ENCODE measurements at places on chromosomes 3 and 15.

DNA sequence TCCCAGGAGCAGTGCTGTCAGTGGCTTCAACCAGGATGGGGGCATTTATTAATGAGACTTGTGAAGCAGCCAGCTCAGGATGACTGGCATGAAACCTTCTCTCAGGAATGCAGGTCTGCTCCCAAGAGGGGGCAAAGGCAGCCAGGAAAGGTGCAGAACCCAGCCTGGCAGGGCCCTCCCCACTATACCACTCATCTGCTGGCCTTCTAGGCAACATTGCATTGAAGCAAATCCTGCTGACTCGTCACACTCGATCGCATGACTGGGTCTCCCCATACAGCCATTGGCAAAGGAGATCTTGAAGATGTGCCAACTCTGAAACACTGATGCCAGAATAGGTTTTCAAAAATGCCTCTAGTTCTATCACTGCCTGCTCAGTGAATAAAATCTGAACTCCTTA, 65.7 kb upstream of the CMTM7 start:
- DNase-seq, result no peak

GRCh38 chr3:67646586-67647234, 7.7 kb downstream of the SUCLG2 start:
- DNase-seq, result no peak

DNA sequence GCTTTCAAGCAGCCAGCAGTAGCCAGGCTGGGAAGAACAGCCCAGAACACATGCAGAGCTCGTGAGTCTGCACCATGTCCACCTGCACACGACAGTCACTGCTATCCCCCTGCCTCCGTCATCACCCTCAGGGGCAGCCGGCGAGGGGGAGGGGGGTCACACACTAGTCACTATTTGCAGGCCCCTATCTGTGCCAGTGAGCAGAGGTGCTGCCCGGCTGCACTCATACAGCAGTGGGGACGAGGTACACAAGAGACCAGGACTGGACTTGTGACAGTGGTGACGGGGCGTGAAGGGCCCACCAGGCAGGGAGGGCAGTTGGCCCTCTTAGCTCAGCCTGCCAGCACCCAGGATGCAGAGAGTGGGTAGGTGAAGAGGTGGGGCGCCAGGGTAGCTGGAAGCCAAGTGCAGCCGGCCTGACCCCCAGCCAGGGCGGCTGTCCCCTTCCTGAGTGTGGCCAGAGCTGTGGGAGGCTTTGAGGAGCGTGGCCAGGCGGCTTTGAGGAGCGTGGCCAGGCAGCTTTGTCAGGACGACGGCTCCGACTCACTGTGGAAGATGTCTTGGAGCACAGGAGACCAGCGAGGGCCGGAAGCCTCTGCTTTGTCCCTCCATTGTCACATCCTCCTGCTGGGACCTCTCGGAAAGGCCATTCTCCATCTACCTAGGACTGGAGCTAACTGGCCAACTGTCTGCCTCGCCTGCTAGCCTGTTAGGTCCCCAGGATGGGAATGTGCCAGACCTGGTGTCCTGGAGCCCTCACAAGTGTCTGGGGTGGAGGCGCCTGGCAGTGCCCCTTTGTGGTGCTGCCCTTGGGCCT, 52.1 kb upstream of the FGD5 start:
- DNase-seq, result no peak

GRCh38 chr15:64072812-64073211, 20.8 kb downstream of the CIAO2A start:
- DNase-seq, result no peak

DNA sequence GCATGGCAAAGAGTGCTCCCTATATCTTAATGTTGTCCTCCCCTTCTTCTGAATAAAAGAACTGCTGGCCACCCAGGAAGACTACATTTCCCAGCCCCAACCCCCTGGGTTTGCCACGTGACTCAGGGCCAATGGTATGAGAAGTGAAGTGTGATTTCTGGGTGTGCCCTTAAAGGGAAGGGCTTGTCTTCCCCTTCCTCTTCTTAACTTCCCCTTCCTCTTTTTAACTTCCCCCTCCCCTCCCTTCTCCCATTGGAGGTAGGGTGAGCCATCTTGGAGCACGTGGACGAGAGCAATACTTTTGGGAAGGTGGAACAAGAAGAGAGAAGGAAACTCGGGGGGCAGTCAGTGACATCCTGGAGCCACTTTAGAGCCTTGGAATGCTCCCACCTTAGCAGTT, 6.8 kb upstream of the KBTBD12 start:
- no peak for DNase-seq

- DNase-seq, result no peak
These were observed 917 bp downstream of the LNP1 start for GRCh38 chr3:100402256-100402655.

GRCh38 chr3:43106293-43106628, 382 bp upstream of the POMGNT2 start:
- no peak for DNase-seq

DNA sequence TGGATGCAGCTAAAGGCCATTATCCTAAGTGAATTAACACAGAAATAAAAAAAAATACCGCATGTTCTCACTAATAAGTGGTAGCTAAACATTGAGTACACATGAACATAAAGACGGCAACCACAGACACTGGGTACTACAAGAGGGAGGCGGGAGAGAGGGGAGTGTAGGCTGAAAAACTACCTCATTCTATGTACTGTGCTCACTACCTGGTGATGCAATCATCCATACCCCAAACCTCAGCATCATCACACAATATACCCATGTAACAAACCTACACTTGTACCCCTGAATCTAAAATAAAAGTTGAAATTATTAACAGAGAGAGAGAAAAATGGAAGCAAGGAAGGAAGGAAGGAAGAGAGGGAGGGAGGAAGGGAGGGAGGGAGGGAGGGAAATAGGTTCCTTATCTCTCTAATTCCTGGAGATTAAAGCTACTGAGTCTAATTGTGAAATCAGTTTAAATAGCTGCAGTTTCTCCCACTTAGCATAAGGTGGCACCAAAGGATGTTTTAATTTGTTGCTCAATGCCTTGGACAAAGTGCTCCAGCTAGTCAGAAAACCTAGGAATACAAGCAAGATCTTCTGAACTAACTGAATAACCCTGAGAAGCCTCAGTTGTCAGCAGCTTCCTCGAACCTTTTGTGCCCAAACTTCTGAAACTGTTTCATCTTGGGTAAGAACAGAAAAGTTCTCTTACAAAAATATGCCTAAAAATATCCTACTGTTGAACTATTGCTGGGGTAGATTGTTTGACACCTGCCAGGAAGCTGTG, 79.4 kb upstream of the ATP11B start:
- DNase-seq, result peak; percentile 28

DNA sequence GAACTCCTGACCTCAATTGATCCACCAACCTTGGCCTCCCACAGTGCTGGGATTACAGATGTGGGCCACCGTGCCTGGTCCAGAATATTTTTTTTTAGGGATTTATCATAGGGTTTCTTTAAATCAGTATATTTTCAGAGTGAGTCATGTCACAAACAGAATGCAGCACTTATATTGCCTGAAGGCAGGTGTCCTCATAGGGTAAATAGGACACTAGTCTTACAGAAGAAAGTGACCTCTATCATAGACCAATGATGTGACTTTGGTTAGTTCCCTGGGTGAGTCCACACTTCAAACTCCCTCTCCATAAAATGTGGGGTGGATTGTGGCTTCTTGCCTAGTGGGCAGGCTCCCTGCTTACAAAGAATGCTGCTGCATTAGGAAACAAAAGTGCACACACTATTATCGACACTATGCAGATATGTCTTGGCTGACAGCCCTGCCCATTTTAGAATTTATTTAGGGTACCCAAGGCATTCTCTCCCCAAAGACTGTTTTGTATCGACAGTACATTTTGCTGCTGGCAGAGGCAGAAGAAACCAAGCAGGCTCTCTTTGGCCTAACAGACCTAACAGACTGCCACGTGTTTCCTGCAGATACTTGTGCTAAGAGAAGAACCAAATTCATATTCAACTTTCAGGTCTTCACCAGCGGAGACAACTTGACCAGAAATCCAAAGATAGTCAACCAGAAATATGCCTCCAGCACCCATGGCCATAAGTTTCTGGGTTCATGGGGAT, 125.0 kb downstream of the MOBP start:
- no peak for DNase-seq
